ENCODE measurements at places on chromosomes 6 and 20.

- DNase-seq: no peak
Measured at GRCh38 chr6:90066697-90067096, 172.4 kb downstream of the GJA10 start.

DNA sequence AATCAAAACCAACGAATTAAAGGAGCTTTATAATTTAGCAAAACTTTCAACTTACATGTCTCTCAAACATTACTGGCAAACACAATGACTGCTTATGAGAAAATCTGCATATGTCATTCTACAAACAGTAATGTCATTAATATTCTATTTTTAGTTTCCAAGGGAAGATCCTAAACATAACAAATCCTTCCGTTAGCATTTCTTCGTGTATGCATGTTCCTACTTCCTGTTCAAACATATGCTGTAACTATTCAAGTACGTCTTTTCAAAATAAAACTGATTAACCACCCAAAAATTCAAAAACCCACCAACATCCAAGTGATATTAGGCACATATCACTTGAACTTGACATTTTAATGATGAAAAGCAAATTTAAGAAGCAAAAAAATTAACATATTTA is 131.3 kb downstream of the HACE1 start:
- no peak for DNase-seq

- no peak for DNase-seq
Measured at GRCh38 chr6:74420221-74420620, 724.2 kb downstream of the CD109 start.

GRCh38 chr6:170018422-170018935 is 267.1 kb downstream of the ERMARD start:
- DNase-seq: no peak

- DNase-seq: no peak
Measured at GRCh38 chr6:159842035-159842434, 42.0 kb downstream of the PNLDC1 start.

DNA sequence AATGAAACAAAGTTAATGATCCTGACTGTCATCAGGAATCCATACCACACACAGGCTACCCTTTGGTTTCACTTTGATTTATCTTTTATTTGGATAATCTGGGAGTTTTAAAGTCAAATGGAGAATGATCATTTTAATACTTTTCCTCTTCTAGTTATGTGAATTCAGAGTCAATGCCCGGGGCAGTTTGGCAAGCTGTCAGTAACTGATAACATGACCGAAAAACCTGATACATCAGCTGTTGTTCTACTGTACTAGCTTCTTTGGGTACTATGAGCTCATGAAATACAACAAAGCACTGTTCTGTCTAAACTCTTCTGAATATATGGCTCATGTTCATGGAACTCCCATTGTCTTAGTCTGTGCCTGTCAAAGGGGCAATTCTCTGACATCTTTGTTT is 30.2 kb downstream of the KLHL31 start:
- no peak for DNase-seq

DNA sequence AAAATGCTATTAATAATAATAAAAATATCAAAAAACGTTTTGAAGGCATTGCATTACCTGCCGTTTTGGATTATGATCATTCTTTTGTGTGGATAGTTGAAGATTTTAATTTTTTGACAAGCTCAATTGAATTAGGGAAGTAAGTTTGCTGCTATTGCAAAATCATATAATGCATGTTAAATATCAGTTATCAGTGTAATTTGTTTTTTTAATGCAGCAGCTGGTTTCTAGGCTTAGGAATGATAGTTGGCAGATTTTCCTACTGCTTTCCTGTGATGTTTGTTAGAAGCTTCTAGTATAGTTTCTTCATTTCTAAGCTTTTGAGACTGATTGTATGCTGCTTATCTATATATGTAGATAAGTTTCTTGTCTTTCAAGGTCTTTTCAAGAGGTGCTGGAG is 99.0 kb downstream of the JARID2 start:
- DNase-seq: no peak

- no peak for DNase-seq
Measured at GRCh38 chr20:41726727-41727126, 108.5 kb upstream of the CHD6 start.

DNA sequence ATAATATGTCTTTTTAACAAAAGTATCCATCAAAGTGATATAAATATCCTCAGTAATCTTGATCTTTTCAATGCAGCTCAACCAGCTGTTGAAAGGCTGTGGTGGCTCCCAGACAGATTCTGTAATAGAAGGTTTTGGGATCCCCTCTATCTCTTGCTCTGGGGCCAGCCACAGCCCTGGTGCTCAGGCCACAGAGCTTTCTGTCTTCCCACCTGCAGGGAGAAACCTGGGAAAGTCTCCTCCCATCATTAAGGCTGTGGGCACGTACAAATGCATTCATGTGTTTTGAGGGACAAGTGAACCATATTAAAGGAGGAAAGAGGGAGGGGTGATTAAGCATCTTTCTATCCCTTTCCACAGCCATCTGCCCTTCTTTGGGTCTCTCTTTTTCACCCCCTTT is 183.1 kb downstream of the PRDM13 start:
- DNase-seq: no peak

DNA sequence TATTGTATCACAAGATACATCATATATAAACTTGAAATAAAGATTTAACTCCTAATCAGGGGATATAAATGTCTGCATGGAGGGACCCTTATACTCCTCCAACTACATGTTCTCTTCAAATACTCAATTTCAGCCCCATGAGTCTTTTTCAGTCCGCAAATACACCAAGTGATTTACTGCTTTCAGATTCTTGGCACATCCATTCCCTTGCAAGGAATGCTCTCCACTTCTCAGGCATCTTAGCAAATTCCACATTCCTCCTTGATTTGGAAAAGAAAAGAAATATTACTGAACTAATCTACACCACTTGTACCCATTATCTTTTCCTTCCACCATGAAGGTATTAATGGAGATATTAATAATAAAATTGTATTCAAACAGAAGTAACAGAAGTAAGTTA is 999.4 kb upstream of the GJE1 start:
- no peak for DNase-seq

GRCh38 chr20:9146649-9147048 is 77.8 kb downstream of the PLCB4 start:
- no peak for DNase-seq

DNA sequence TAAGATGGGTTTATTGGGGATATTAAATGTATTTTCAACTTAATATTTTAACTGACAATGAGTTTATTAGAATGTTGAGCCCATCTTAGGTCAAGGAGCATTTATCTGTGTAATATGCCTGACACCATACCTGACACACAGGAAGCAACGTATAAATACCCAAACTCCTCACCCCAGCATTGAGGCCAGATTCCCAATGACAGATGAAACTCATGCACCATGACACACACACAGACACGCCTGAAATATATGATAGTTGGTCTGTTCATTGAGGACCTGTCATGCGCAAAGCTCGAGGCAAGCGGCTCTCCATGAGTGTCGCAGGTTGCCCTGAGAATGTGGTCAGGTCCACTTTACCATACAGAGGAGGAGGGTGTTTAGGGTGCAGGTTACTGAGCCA is 64.1 kb downstream of the GFOD1 start:
- no peak for DNase-seq

DNA sequence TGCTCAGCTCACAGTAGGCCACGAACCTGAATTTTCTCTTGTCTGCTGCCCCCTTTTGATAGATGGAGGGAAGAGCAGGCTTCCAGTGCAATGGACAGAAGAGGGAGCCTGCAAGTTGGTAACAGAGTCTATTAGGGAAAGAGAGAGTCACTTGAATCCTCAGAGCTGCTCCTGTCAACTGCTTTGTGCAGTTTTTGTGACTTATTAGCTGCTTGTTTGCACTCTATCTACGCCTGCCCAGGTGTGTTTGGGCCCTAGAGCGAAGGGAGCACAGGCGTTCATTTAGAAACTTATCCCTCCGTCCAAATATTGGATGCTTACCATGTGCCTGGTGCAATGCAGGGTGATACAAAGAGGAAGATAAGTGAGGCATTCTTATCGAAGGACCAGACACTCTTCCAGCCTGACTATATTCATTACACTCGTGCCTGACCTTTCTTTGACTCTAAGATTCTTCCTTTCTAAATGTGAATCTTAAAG is 11.6 kb upstream of the SLC2A12 start:
- peak; percentile 68 for DNase-seq

GRCh38 chr6:139370283-139370998 is 4.0 kb downstream of the CITED2 start:
- no peak for DNase-seq

DNA sequence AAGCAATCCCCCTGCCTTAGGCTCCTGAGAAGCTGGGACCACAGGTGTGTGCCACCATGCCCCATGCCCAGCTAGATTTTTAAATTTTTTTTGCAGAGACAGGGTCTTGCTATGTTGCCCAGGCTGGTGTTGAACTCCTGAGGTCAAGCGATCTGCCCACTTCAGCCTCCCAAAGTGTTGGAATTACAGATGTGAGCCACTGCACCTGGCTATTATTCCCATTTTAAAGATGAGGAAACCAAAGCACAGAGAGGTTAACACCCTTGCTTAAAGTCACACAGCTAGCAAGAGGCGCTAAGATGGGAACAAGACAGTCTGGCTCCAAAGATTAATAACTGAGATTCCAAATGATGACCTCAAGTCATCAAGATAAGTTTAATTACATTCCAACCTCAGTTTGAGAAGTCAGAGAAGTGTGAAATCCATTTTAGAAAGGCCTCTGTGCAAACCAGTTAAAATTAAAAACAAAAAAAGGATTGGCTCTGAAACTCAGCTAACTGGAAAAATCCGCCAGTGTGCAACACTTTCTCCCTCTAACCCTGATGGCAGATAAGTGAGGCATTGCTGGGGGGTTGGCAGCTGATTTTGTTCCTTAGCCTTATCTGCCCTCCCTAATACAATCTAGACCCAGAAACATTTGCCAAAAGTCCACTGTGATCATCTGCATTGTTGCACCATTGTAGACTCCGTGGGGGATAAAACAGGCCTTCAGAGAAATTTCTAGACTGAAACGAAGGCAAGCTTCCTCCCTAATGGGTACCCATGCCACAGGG is 55.5 kb downstream of the CPNE5 start:
- no peak for DNase-seq

GRCh38 chr20:1813101-1813529 is 82.1 kb upstream of the SIRPA start:
- DNase-seq: no peak

GRCh38 chr20:57806476-57806875 is 96.7 kb upstream of the PMEPA1 start:
- no peak for DNase-seq

GRCh38 chr6:92587525-92587924 is 831.8 kb downstream of the EPHA7 start:
- no peak for DNase-seq

DNA sequence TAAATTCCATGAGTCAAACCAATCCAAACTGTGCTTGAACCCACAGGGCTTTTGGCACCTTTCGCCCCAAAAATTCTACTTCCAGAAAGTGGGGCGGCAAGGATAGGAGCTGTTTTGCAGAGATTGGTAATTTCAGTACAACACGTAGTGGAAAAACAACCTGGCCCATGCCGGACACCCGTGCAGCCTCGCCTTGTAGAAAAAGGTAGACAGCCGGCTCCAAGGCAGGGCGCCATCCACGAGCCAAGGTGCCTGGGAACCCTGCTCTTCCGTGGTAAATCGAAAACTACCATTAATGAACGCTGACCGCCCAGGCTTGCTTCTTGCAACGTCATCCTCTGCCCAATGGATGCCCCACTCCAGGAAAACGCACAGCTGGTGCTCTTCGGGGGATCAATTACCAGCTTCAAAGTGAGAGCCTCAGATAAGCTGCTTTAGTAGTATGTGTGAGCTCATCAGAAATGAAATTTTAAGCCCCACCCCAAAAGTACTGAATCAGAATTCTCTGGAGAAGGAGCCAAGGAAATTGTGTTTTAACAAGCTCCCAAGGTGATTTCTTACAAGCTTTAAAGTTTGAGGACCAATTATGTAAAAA is 1.8 kb downstream of the OOEP start:
- DNase-seq: no peak

DNA sequence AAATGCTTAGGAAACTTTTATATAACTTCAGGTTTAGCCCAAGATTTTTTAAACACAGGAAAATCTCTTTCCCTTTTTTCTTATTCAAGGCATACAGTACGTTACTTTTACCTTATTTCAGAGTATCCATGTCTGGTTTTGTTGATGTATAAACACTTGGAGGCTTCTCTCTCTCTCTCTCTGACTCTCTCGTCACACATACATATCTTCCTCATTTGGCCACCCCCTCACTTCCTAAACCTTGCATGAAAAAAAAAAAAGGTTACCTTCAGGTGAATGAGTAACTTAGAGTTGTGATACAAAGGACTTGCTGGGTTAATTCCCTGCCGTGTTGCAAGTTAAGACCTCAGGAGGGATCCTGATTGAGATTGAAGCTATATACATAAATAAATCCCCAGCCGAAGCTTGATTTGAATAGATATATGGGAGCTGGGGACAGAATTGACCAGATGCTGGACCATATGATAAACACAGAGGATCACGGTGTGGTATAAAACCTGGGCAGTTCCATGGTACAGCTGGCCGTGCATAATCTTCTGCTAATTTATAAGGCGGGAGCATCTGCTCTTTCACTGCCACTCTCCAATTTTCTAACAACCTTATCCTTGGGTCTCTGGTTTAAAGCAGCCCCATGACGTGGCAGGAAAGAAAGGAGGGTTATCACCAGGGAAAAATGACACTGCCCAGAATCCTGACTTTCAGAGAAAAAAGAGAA is 55.1 kb upstream of the IL20RA start:
- no peak for DNase-seq

DNA sequence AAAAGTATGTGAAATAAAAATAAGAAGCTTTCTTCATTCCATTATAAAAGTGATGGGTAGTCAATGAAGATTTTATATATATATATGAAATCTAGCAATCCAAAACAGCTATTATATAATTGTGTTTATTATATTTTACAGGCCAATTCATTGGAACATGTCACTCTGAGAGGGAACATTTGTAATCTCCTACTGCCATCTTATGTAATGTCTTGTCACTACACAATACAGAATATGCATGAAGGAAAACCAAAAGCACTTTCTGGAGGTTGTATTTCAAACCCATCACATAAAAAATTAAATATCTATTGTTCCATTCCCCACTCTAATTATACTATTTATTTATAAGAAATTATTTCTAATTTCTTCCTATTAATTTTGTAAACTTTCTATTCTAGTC is 31.5 kb upstream of the IRAK1BP1 start:
- DNase-seq: no peak

DNA sequence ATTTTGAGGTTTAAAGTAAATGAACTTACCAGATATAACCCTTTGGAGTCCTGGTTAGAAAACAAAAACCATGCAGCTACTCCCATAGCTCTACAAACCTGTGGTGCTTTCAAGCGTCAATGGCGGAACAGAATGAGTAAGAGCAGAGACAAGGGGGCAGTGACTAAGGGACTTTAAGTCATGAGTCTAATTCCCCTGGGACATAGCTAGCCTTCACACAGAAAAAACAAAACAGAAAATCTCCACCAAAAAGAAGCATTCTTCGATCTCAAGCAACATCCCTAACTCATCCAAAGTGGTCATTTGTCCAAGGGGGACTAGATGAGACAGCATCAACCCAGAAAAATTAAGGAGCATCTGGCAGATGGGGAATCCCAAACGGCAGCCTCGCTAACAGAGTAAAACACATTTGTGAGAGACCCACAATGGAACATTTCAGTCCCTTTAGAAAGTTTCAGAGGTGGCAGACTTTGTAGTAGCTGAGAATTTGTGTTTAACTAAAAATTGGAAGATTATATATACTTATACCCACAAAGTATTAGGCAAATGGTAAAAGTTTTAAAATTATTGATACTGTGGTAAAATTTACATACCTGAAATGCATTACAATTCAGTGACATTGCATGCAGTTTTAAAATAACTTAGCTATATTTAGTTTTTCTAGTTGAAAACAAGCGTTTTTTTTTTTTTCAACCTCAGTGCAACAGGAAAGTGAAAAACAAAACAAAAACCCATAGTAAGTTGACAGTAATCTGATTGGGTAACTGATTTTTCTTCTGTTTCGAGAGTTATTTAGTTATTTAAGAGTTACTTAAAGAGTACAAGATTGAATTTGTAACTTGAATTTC is 67.5 kb downstream of the KCNQ5 start:
- DNase-seq: no peak
